Naive B cell (primary cell): ENCODE measurements at places on chromosomes 13 and 19. TPM values are rescaled to one million over a fixed set of nuclear protein-coding genes. Genes with fewer than 3 reads are reported as not detected.

GRAMD1A gene
- 29.3 TPM for polyA plus RNA-seq

DNA sequence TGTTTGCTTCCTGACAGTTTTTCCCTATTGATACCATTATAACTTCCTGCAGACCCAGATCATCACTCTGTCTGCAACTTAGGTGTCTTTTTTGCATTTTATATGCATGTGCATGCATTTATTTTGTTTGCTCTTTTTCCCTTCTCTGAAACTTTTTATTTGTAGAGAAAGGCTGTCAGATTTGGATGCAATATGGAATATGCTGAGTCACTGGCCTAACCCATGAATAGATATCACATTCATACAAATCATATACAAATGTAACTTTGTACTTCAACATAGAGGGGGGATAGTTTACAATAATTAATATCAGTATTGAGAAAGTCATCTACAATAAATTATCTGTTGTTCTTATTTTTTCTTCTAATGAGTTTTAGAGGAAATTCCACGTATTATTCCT lies 1465.0 kb downstream of the EFNB2 start:
- H3K27me3 ChIP-seq, result no peaks in the 10 kb centered on the region
- no peak overlapping the region for H3K27ac ChIP-seq
- DNase-seq, result no peak
- no peak overlapping the region for H3K4me3 ChIP-seq

DNA sequence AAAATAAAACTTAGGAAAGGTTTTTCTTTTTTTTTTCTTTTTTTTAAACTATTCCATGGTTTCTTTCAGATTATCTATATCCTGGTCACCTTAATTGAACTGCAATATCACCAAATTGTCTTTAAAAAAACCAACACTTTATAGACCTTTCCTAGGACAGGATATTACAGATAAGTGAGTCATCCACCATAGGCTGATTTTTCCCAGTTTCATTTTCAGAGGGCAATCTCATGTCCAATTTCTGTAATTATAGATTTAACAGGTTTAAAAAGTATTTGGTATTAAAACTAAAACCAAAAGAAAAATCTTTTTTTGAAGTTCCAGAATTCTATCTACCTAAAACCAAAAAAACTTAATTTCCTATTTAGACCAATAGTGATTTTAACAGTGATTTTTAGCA lies 13.2 kb downstream of the SPART start:
- no peaks in the 10 kb centered on the region for H3K27me3 ChIP-seq
- peaks cover 3% of the 10 kb centered on the region for H3K4me1 ChIP-seq
- H3K27ac ChIP-seq, result no peak overlapping the region
- peaks cover 20% of the 10 kb centered on the region for H3K36me3 ChIP-seq
- DNase-seq, result no peak

DNA sequence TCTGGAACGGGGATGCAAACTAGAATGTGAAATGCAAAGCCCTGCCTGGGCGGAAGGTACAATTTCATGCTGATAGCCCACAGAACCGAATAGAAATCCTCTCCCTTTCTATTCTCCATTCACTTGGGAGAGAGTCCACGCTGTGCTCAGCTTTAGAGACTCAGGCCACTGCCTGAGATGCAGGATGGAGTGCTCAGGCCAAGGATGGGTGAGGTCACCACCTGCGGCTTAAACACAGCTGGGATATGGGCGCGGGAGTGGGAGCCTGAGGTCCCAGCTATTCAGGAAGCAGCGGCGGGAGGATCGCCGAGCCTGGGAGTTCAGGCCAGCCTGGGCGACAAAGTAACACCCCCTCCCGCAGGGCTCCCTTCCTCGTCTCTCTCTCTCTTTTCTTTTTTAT lies 446 bp upstream of the ZNF83 start:
- no peaks in the 10 kb centered on the region for H3K27me3 ChIP-seq
- peak overlapping the region; percentile 99 for H3K27ac ChIP-seq
- peaks cover 8% of the 10 kb centered on the region for H3K36me3 ChIP-seq
- peak overlapping the region; percentile 100 for H3K4me3 ChIP-seq
- DNase-seq, result no peak

MIR17HG gene
- polyA plus RNA-seq, result 1.5 TPM

DNA sequence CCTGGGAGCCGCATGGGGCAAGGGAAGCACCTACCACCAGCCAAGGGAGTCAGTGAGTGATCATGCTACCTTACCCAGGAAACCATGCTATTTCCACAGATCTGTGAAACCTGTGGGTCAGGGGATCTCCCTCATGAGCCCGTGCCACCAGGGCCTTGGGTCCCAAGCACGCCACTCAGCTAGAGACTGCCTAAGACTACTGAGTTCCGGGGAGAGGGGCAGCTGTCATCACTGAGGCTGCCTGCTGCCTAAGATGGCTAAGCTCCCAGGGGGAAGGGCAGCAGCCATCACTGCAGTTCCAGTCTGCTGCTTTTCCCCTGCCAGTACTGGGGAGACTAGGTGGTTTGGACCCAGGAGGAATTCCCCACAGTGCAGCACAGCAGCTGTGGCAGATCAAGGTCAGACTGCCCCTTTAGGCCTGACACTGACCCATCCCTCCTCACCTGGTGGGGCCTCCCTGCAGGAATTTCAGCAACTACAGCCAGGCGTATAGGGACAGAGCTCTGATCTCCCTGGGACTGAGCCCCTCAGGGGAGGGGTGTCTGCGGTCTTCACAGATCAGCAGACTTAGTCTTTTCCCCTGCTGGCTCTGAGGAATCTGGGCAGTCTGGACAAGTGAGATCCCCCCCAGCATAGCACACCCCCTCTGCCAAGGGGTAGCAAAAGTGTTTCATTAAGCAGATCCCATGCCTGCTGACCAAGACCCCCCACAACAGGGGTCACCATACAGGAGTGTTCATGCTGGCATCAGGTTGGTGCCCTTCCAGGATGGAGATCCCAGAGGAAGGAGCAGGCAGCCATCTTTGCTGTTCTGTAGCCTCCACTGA lies 26.9 kb downstream of the VSTM2B start:
- H3K27ac ChIP-seq, result no peak overlapping the region
- H3K36me3 ChIP-seq, result peaks cover 13% of the 10 kb centered on the region
- no peak for DNase-seq
- no peaks in the 10 kb centered on the region for H3K4me1 ChIP-seq
- H3K4me3 ChIP-seq, result no peak overlapping the region

DNA sequence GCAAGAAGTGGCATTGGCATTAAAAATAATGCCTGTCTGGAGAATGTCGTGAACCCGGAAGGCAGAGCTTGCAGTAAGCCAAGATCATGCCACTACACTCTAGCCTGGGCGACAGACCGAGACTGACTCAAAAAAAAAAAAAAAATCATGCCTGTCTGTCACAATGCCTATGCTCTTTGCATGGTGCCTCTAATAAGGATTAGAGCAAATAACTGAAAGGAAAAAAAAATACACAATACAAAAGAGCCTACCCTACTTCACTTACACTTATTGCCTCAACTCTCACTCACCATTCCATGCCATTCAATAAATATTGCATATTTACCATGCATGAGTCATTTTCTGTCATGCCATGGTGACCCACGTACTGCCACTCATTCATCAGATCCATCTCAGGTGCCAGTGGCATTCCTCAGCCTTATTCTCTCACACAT lies 49.1 kb downstream of the TBC1D4 start:
- no peaks in the 10 kb centered on the region for H3K36me3 ChIP-seq
- no peaks in the 10 kb centered on the region for H3K4me1 ChIP-seq

ZNF835 gene
- 2.1 TPM for polyA plus RNA-seq

DNA sequence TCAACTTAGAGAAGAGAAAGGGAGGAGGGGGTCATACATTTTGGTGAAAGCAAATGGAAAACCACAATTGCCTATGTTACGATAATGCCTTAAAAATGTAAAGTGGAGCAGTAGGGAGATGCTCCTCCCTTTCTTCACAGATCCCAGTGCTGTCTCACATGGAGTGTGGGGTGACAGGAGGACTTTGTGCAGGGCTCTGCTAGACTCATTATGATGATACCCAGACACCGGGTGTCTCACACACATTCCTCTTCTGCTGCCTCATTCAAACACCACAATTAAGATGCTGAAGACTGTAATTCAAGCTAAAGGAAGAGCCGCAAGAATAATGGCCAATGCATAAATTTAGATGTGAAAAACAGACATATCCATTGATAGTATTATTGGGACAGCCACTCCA lies 150.6 kb downstream of the LHFPL6 start:
- H3K4me1 ChIP-seq, result peaks cover 9% of the 10 kb centered on the region
- no peak for DNase-seq
- no peaks in the 10 kb centered on the region for H3K36me3 ChIP-seq
- H3K27me3 ChIP-seq, result no peaks in the 10 kb centered on the region

URAD gene
- not detected for polyA plus RNA-seq

GRCh38 chr19:29860492-29860891 lies 48.7 kb downstream of the CCNE1 start:
- H3K27ac ChIP-seq, result no peak overlapping the region
- peak overlapping the region; percentile 48 for H3K4me3 ChIP-seq
- H3K27me3 ChIP-seq, result peaks cover 58% of the 10 kb centered on the region
- no peaks in the 10 kb centered on the region for H3K36me3 ChIP-seq

DNA sequence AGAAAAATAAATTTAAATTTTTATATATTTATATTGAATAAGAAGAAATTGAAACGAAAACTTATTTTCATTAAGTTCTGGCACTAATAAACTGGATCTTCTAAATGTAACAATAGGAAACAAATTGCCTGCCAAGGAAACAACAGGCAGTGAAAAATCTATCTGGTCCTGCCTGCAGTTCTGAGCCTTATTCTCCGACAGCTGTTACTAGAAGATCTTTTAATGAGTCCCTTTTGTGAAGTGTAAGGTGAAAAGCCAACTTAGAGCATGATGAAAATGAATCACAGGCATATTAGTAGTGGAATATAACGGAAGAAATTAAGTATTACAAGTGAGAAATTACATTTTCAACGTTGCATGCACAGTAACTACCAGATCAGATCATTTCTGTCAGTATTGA lies 1002.7 kb upstream of the PCDH20 start:
- no peak for DNase-seq
- no peak overlapping the region for H3K27ac ChIP-seq
- no peak overlapping the region for H3K4me3 ChIP-seq

- no peak for DNase-seq
- H3K27ac ChIP-seq, result peak overlapping the region; percentile 93
- peak overlapping the region; percentile 25 for H3K4me3 ChIP-seq
- no peaks in the 10 kb centered on the region for H3K27me3 ChIP-seq
Measured at GRCh38 chr19:15280048-15280725, 47.9 kb upstream of the EPHX3 start.

TM9SF2 gene
- 140 TPM for polyA plus RNA-seq

NBEA gene
- 1.7 TPM for polyA plus RNA-seq

GRCh38 chr13:113044391-113045114 lies 61.0 kb upstream of the F7 start:
- no peak overlapping the region for H3K27ac ChIP-seq
- H3K4me3 ChIP-seq, result no peak overlapping the region
- peaks cover 9% of the 10 kb centered on the region for H3K4me1 ChIP-seq
- no peak for DNase-seq

DNA sequence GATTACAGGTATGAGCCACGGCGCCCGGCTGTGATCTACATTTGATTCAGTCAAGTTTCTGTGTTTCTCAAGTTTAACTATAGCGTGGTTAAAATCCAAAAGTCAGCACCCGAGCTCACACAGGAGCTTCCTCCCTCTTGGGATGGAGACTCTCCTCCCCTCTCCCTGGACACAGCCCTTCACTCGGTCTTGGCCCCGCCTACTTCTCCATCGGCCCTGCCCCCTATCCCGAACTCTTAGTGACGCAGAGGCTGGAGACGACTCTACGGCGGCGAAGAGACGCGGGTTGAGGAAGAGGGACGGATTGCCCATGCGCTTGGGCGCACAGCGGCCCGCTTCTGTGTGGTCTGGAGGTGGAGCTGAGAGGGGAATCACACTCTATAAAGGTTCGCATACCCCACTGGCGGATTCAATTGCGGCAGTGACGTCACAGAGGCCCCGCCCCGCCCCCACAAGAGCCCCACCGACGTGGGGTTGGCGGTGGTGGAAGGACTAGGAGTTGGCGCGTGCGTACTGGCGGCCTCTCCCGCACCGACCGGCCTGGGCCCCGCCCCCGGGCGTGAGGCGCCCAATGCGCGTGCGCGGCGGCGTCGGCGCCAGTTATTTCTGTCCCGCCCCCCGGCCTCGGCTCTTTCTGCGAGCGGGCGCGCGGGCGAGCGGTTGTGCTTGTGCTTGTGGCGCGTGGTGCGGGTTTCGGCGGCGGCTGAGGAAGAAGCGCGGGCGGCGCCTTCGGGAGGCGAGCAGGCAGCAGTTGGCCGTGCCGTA lies at the start of gene TRIM28:
Gene TRIM28 (plus strand): TSS at position 239 of the 765 bp plus-strand sequence. CDS start 694 bp downstream, outside the sequence.
- DNase-seq, result peak; percentile 100
- H3K36me3 ChIP-seq, result peaks cover 13% of the 10 kb centered on the region
- peak within 1 kb of the TSS; percentile 95 for H3K4me3 ChIP-seq
- peaks cover 15% of the 10 kb centered on the region for H3K27me3 ChIP-seq
- H3K27ac ChIP-seq, result peak within 1 kb of the TSS; percentile 100
- peaks cover 42% of the 10 kb centered on the region for H3K4me1 ChIP-seq

HCN2 gene
- not detected for polyA plus RNA-seq

- H3K36me3 ChIP-seq, result no peaks in the 10 kb centered on the region
- H3K27me3 ChIP-seq, result peaks cover 43% of the 10 kb centered on the region
- no peak overlapping the region for H3K4me3 ChIP-seq
- DNase-seq, result no peak
- H3K4me1 ChIP-seq, result peaks cover 27% of the 10 kb centered on the region
Measured at GRCh38 chr19:14476673-14477401, 1.7 kb upstream of the PTGER1 start.

SARS2 gene
- 3.6 TPM for polyA plus RNA-seq

KLF2 gene
- polyA plus RNA-seq, result 321 TPM

GRCh38 chr13:41833201-41833600 lies 127.7 kb downstream of the VWA8 start:
- no peaks in the 10 kb centered on the region for H3K27me3 ChIP-seq
- no peak overlapping the region for H3K27ac ChIP-seq
- peaks cover 5% of the 10 kb centered on the region for H3K4me1 ChIP-seq
- H3K36me3 ChIP-seq, result peaks cover 11% of the 10 kb centered on the region
- H3K4me3 ChIP-seq, result no peak overlapping the region

GRCh38 chr13:93956426-93956825 lies 523.1 kb downstream of the DCT start:
- H3K27me3 ChIP-seq, result no peaks in the 10 kb centered on the region
- no peak for DNase-seq
- H3K4me3 ChIP-seq, result no peak overlapping the region
- H3K27ac ChIP-seq, result no peak overlapping the region
- no peaks in the 10 kb centered on the region for H3K36me3 ChIP-seq

GRCh38 chr13:32723987-32724386 lies 137.7 kb downstream of the PDS5B start:
- DNase-seq, result no peak
- H3K36me3 ChIP-seq, result peaks cover 16% of the 10 kb centered on the region
- H3K4me1 ChIP-seq, result peaks cover 12% of the 10 kb centered on the region
- no peak overlapping the region for H3K27ac ChIP-seq

CLN5 gene
- 26.2 TPM for polyA plus RNA-seq
